ENCODE measurements at places on chromosomes 5 and 9. TPM values are rescaled to one million over a fixed set of nuclear protein-coding genes. Genes with fewer than 3 reads are reported as not detected.

- no peak overlapping the region for H3K27ac ChIP-seq
- H3K4me1 ChIP-seq: no peaks in the 10 kb centered on the region
- H3K27me3 ChIP-seq: no peaks in the 10 kb centered on the region
- DNase-seq: no peak
- no peak overlapping the region for H3K4me3 ChIP-seq
Measured at GRCh38 chr5:98397081-98397480, 376.4 kb upstream of the RGMB start.

Gene PCDHGA12
- total RNA-seq: 0.21 TPM

- no peak for DNase-seq
- H3K27ac ChIP-seq: no peak overlapping the region
- no peaks in the 10 kb centered on the region for H3K36me3 ChIP-seq
Measured at GRCh38 chr5:36939969-36940858, 63.6 kb downstream of the NIPBL start.

DNA sequence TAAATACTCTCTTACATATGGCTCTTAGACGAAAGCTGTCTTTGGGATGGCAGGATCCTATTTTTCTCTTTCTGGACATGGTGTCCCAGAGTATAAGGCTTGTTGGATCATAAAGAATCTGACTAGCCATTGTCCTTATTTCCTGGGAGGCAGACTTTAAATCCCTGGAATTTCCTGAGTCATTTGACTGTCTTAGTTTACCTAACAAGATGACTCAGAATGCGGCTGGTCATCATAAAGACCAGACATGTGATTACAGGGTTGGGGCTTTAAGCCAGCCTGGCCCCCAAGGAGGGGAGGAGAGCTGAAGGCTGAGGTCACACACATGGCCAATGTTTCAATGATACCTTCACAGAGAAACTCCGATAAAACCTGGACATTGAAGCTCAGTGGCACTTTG lies 37.2 kb downstream of the FAM240B start:
- no peaks in the 10 kb centered on the region for H3K36me3 ChIP-seq
- no peaks in the 10 kb centered on the region for H3K27me3 ChIP-seq
- DNase-seq: peak; percentile 75

DNA sequence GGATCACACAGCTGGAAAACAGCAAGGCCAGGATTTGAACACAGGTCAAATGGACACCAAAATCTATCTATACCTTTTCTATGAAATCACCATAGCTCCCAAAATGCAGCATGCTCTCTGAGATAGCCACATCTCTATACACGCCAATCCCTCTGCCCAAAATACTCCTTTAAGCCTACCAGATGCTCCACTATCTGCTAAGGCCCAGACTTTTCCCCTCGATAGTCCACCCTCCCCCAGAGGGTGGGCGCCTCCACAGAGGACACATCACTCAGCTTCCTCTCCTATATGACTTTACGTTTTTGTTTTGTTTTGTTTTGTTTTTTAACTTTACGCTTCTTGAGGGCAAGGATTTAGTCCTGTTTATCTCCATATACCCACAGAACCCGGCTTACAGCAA lies 46.8 kb downstream of the MTMR12 start:
- no peaks in the 10 kb centered on the region for H3K4me1 ChIP-seq
- H3K4me3 ChIP-seq: no peak overlapping the region
- no peak for DNase-seq

DNA sequence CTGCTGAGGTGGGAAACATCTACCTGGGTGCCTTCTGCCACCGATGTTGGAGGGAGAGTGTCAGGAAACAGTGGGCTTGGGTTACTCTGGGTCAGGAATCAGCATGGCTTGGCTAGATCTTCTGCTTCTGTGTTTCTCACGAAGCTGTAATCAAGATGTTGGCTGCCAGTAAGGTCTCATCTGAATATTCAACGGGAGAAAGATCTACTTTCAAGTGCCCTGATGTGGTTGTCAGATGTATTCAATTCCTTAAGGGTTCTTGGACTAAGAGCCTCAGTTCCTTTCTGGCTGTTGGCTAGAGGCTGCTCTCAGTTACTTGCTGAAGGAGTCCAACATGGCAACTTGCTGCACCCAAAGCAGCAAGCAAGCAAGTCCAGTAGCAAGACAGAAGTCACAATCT lies 41.9 kb upstream of the STOM start:
- H3K4me1 ChIP-seq: no peaks in the 10 kb centered on the region
- H3K4me3 ChIP-seq: no peak overlapping the region
- H3K27me3 ChIP-seq: no peaks in the 10 kb centered on the region
- DNase-seq: no peak

- H3K27ac ChIP-seq: no peak overlapping the region
- no peaks in the 10 kb centered on the region for H3K27me3 ChIP-seq
- H3K4me1 ChIP-seq: no peaks in the 10 kb centered on the region
- H3K36me3 ChIP-seq: no peaks in the 10 kb centered on the region
- no peak overlapping the region for H3K4me3 ChIP-seq
- no peak for DNase-seq
Measured at GRCh38 chr5:10681731-10682679, 79.0 kb downstream of the DAP start.

GRCh38 chr9:84697509-84698114 lies 28.1 kb downstream of the NTRK2 start:
- no peak overlapping the region for H3K27ac ChIP-seq
- peak; percentile 38 for DNase-seq
- H3K36me3 ChIP-seq: no peaks in the 10 kb centered on the region
- H3K4me3 ChIP-seq: no peak overlapping the region

Gene PTPN3
- total RNA-seq: 10.4 TPM

- H3K36me3 ChIP-seq: no peaks in the 10 kb centered on the region
- H3K4me3 ChIP-seq: no peak overlapping the region
- no peaks in the 10 kb centered on the region for H3K4me1 ChIP-seq
- H3K27ac ChIP-seq: no peak overlapping the region
- no peaks in the 10 kb centered on the region for H3K27me3 ChIP-seq
Measured at GRCh38 chr9:134592819-134593200, 48.8 kb upstream of the COL5A1 start.

DNA sequence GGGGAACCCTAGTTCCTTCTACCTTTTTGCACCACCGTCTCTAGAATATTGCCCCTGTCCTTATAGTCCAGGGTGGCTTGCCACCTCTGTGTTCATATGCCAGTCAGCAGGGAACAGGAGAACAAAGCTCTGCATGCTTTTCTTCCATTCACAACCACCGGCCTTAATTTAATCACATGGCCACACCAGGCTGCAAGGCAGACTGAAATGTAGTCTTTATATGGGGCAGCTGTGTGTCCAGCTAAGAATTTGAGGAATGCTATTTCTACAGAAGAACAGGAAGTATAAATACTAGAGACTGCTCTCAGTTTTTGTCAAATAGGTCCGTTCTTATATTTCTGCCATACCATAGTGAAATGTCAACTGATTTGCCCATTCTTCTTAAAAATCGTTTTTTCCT lies 5.8 kb downstream of the C5orf22 start:
- H3K4me1 ChIP-seq: peaks cover 11% of the 10 kb centered on the region
- H3K36me3 ChIP-seq: peaks cover 71% of the 10 kb centered on the region
- H3K27ac ChIP-seq: no peak overlapping the region
- no peak overlapping the region for H3K4me3 ChIP-seq
- no peak for DNase-seq
- H3K27me3 ChIP-seq: no peaks in the 10 kb centered on the region

- no peaks in the 10 kb centered on the region for H3K36me3 ChIP-seq
- no peak for DNase-seq
- H3K27ac ChIP-seq: no peak overlapping the region
- peaks cover 2% of the 10 kb centered on the region for H3K27me3 ChIP-seq
- H3K4me3 ChIP-seq: no peak overlapping the region
Measured at GRCh38 chr5:137263371-137264005, 235.6 kb downstream of the SPOCK1 start.

DNA sequence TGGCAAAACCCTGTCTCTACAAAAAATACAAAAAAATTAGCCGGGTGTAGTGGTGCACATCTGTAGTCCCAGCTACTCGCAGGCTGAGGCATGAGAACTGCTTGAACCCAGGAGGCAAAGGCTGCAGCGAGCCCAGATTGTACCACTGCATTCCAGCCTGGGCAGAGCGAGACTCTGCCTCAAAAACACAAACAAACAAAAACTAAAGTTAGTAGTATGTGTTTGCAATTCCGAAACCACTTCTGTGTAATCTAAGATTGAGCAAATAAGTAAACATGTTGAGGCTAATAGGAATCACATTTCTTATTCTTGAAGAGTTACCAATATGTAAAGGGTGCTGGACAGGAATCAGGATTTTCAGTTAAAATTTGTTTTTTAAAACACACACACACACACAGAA lies 70.0 kb upstream of the SUSD1 start:
- no peaks in the 10 kb centered on the region for H3K4me1 ChIP-seq
- no peak for DNase-seq
- H3K36me3 ChIP-seq: no peaks in the 10 kb centered on the region

GRCh38 chr5:20157089-20157488 lies 169.1 kb upstream of the CDH18 start:
- no peak overlapping the region for H3K27ac ChIP-seq
- no peaks in the 10 kb centered on the region for H3K4me1 ChIP-seq
- no peak for DNase-seq
- H3K36me3 ChIP-seq: no peaks in the 10 kb centered on the region
- H3K4me3 ChIP-seq: no peak overlapping the region

DNA sequence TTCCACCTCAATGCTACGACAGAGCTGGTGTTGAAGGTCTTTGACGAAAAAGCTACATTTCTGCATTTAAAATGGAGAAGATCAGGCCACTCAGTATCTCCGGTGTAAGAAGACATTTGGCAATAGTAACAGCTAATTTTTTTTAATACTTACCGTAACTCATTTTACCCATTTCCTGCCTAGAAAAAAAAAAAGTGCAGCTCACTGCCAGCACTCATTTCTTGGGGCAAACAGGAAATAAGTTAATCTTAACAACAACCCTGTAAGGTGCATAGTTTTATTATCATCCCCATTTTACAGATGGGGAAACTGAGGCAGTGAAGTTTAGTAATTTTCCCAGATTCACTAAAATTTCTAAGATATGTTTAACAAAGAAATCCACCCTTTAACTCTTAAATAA lies 27.4 kb upstream of the KCNMB1 start:
- no peak overlapping the region for H3K4me3 ChIP-seq
- DNase-seq: no peak
- no peak overlapping the region for H3K27ac ChIP-seq
- H3K4me1 ChIP-seq: no peaks in the 10 kb centered on the region
- no peaks in the 10 kb centered on the region for H3K36me3 ChIP-seq

GRCh38 chr9:100167176-100167575 lies 68.1 kb downstream of the INVS start:
- H3K36me3 ChIP-seq: no peaks in the 10 kb centered on the region
- no peak overlapping the region for H3K4me3 ChIP-seq
- no peak overlapping the region for H3K27ac ChIP-seq
- DNase-seq: no peak

Gene PCDHB11
- total RNA-seq: 1.6 TPM

Gene IFNA21
- total RNA-seq: not detected

DNA sequence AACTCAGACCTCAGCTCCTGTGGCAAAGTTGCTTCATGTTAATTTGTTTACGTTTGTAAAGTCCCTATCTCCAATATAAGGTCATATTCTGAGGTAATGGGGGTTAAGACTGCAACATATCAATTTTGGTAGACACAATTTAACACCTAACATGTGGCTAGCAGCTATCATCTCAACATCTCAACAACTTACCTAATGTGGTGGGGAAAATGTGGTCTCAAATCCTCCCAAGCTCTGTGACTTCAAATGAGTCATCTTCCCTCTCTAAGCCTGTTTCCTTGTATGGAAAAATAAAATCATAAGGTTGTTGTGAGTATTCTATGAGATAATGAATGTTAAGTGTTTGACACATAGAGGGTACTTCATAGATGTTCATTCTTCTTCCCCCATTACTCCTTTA lies 443.3 kb downstream of the CDK5RAP2 start:
- no peak overlapping the region for H3K4me3 ChIP-seq

Gene FSTL4
- 0.18 TPM for total RNA-seq

- no peaks in the 10 kb centered on the region for H3K4me1 ChIP-seq
- H3K4me3 ChIP-seq: no peak overlapping the region
- H3K27ac ChIP-seq: no peak overlapping the region
- H3K27me3 ChIP-seq: no peaks in the 10 kb centered on the region
- no peaks in the 10 kb centered on the region for H3K36me3 ChIP-seq
Measured at GRCh38 chr9:73872701-73873100, 624.4 kb upstream of the RORB start.

GRCh38 chr9:16510482-16510881 lies 360.0 kb downstream of the BNC2 start:
- no peaks in the 10 kb centered on the region for H3K27me3 ChIP-seq
- no peak overlapping the region for H3K27ac ChIP-seq
- no peak for DNase-seq
- no peaks in the 10 kb centered on the region for H3K4me1 ChIP-seq
- no peak overlapping the region for H3K4me3 ChIP-seq

- H3K36me3 ChIP-seq: no peaks in the 10 kb centered on the region
- H3K27me3 ChIP-seq: no peaks in the 10 kb centered on the region
- no peaks in the 10 kb centered on the region for H3K4me1 ChIP-seq
- no peak overlapping the region for H3K27ac ChIP-seq
- no peak overlapping the region for H3K4me3 ChIP-seq
- DNase-seq: no peak
Measured at GRCh38 chr9:74016004-74016403, 481.1 kb upstream of the RORB start.

Gene TAS2R1
- not detected for total RNA-seq

DNA sequence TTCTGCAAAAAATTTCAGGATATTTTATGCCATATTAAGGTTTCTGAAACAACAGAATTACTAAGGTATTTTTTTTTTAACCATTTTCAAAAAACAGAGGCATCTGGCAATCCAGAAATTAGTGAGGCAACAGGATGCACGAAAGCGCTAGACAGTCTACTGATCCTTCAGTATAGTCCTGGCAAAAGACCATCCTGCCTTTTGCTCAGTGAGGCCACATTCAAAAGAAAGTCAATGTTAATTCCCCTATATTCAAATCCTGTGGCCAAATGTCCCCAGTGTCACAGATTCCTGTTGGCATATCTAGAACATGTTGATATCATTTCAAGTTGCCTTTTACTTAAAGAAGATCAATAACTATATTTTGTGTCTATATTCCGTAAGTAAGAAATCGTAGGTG lies 13.1 kb upstream of the NFIB start:
- no peaks in the 10 kb centered on the region for H3K36me3 ChIP-seq
- no peak for DNase-seq

DNA sequence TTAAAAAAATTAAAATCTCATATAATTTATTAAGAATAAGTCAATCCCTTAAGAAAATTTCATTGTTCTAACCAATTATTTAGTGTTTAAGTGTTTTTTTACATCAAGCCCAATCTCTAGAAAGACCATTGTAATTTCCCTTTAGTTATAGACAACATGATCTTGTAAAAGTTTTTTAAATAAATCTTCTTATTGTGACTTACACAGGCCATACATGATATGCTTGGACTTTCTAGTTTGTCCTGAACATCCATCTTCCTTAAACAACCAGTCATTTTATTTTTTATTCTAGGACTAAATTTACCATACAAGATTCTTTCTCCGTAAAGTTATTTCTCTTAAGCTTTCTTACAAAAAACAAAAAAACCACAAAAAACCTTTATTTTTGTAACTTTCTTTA lies 126.5 kb upstream of the MAST4 start:
- H3K27ac ChIP-seq: no peak overlapping the region
- no peaks in the 10 kb centered on the region for H3K4me1 ChIP-seq
- H3K36me3 ChIP-seq: no peaks in the 10 kb centered on the region
- no peaks in the 10 kb centered on the region for H3K27me3 ChIP-seq
- no peak for DNase-seq
- no peak overlapping the region for H3K4me3 ChIP-seq

All from Panc1 (cell line).